Motor neuron (in vitro differentiated cells): ENCODE measurements at places on chromosomes 3 and 15.

- peak; percentile 97 for ATAC-seq
Measured at GRCh38 chr15:90571063-90571541, 41.4 kb downstream of the CRTC3 start.

- ATAC-seq: no peak
Measured at GRCh38 chr15:41936155-41936554, 36.2 kb downstream of the EHD4 start.

GRCh38 chr3:172751175-172751704, 714 bp downstream of the ECT2 start:
- no peak for ATAC-seq

DNA sequence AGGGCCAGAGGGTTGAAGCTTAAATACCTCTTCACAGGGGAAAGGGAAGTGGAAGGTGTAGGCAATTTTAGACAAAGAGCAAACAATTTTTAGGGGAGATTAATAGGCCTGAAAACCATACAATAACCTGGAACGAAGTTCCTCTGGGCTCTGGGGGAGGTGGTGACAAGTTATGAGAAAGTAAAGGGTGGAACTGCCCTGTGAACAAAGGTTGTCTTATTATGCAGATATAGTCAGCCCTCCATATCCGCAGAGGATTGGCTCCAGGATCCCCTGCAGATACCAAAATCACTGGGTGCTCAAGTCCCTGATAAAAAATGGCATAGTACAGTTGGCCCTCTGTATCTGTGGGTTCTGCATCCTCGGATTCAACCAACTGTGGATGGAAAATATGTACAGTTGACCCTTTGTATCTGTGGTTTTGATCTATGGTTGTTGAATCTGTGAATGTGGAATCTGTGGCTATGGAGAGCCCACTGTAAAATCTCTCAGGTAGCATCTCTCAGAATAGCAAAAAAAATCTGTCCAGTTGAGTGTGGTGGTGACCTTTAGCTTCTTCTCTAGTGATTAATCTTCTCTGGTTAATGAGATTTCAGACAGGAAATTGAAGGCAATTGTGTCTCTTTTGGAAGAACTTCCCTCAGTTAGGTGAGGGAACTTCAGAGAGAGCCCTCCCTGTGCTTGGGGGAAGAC, 40.2 kb downstream of the CLEC3B start:
- ATAC-seq: no peak

DNA sequence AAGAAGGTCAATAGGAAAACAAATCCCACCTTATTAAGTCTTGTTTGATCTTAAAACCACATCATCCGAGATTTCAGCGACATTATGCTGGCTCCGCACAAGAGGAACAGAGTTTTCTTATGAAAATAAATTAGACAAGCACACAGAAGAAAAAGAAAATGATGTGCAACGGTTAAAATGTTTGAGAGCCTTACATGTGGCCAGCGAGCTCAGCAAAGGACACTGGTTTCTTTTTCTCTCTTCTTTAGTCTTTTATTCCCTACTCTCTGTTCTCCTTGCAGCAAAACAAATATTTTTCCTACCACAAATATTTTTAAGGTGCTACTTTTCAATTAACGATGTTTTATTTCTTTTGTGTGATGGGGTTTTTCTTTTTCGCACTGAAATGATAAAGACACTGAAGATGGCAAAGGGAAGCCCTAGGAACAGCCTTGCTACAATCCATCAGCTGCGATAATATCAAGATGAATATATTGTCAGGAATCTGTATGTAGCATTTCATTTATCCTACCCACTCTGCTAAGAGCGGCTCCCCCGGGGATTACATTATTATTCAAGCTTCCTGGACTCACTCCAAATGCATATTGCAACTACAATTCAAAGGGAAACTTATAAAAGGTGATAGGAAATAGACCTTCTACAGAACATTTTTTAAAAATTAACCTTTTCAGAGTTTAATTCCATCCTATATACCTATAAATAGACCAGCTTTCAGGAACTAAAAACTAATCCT, 72.9 kb downstream of the ANXA2 start:
- peak; percentile 83 for ATAC-seq
